ENCODE measurements at places on chromosomes 3 and 15.

DNA sequence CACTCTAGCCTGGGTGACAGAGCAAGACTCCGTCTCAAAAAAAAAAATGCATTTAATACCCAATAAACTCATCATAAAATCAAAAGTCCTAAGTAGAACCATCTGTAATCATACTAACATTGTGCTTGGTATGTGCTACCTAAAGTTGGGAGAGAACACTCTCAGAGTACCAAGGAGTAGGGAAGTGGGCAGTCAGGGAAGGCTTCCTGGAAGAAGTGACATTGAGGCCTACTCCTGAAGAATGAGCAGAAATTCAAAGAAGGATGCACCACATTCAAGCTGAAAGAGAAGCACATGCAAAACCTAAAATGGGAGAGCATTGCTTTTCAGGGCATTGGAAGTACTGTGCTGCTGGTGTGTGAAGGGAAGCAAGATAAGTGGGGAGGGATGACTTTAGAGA is 54.1 kb downstream of the TLE3 start:
- no peak for DNase-seq

DNA sequence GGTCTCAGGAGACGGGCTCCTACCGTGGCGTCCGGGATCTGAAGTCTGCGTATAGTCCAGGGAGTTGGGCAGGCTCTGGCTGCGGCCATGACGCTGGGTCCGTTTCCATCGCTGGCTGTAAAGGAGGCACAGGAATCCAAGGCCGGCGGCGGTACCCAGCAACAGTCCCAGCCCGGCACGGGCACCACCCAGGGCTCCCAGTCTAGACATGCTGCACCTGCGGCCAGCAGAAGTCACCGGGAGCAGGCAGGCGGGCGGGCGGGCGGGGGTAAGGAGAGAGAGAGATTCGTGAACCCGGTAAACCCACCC is 526 bp downstream of the RMDN3 start:
- DNase-seq = peak; percentile 38

GRCh38 chr3:100865442-100865841 is 127.8 kb downstream of the ABI3BP start:
- DNase-seq = no peak

DNA sequence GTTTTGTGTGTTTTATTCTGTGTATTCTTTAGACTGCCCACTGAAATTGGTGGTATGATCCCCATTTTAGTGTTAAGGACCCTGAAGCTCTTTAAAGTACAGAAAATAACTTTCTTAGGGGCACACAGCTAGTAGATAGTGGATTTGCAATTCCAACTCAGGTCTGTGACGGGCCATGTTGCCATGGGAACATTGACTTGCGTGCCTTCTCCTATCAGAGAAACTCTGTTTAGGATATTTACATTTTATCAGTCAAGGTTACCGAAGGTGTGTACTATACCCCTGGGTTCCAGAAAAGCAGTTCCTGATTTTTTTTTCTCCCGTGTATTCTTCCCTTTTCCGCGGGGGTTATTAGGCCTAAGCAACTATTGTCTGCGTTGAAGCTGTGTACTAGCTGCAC is 19.4 kb downstream of the MYZAP start:
- DNase-seq = no peak

DNA sequence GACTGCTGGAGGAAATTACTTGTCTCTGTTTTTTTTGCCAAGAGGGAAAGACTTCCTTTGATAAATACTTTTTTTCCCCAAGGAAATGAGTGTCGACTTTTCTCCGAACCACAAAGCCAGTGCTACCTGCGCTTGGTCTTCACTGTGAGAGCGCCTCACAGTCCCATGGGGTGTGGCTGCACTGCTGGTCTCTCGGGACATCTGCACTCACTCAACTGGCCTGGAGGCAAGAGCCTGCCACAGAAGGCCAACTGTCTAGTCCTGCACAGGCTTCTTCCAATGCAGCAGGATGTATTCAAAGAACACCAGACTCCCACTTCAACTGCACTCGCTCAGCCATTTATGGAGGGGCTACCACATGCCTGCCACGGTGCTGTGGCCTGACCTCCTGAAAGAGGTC is 40.6 kb upstream of the CGNL1 start:
- DNase-seq = no peak

All from activated CD4-positive, alpha-beta memory T cell treated with anti-CD3 and anti-CD28 coated beads for 36 hours (primary cell).